ENCODE measurements at places on chromosomes 5 and 9.

DNA sequence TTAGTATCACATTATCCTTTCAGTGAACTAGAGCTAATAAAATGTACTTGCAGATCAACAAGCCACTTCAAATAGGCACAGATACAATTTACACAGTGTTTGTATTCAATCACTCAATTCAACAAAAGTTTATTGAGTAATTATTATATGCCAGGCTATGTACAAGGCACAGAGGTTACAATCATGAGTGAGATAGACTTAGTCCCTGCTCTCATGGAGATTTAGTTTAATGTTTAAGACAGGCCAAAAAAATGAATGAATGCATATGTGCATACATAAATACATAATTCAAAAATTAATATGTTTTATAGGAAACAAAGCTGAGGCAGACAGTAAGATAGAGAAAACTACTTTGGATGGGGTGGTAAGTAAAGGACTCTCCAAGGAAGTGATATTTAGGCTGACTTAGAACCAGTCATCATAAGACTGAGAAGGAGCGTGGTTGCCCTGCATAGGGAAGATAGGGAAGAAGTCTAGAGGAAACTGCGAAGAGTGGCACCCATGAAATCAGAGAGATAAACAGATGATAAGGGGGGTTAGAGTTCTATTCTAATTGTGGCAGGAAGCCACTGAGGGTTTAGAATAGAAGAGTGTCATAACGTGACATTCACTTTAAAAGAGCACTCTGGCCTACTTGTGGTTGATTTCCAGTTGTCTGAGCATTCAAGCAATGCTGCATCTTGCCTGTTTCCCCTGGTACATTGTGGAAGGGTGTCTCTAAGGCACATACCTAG, 49.7 kb upstream of the GRAMD2B start:
- H3K36me3 ChIP-seq = no peaks in the 10 kb centered on the region
- no peak overlapping the region for H3K4me3 ChIP-seq
- no peaks in the 10 kb centered on the region for H3K4me1 ChIP-seq
- no peak overlapping the region for H3K27ac ChIP-seq
- DNase-seq = no peak
- no peaks in the 10 kb centered on the region for H3K27me3 ChIP-seq

GRCh38 chr5:2749514-2750025, 1.9 kb downstream of the IRX2 start:
- no peaks in the 10 kb centered on the region for H3K36me3 ChIP-seq
- H3K27me3 ChIP-seq = peaks cover 35% of the 10 kb centered on the region
- no peak for DNase-seq
- no peak overlapping the region for H3K27ac ChIP-seq

DNA sequence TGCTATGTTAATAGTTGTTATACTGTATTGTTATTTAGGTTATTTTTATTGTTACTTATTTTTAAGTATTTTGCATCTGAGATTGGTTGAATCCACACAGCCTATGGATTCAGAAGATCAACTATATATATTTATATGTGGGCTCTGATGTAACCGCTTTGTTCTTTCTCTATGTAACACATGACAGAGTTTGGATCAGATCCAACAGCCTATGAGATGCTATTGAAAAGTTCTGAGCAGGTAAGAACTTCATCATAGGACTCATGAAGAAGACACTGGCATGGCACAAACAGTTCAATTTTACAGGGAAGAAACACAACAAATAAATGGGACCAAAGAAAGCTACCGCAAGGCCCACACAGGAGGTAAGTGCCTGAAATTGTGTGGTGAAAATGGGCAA, 93.4 kb downstream of the GNAQ start:
- no peak for DNase-seq
- peaks cover 4% of the 10 kb centered on the region for H3K4me1 ChIP-seq
- no peak overlapping the region for H3K27ac ChIP-seq
- no peak overlapping the region for H3K4me3 ChIP-seq
- H3K27me3 ChIP-seq = no peaks in the 10 kb centered on the region
- no peaks in the 10 kb centered on the region for H3K36me3 ChIP-seq

GRCh38 chr5:80368661-80369480, 39.0 kb upstream of the ZFYVE16 start:
- no peak for DNase-seq
- no peaks in the 10 kb centered on the region for H3K27me3 ChIP-seq
- no peaks in the 10 kb centered on the region for H3K36me3 ChIP-seq
- no peak overlapping the region for H3K4me3 ChIP-seq
- H3K27ac ChIP-seq = no peak overlapping the region

DNA sequence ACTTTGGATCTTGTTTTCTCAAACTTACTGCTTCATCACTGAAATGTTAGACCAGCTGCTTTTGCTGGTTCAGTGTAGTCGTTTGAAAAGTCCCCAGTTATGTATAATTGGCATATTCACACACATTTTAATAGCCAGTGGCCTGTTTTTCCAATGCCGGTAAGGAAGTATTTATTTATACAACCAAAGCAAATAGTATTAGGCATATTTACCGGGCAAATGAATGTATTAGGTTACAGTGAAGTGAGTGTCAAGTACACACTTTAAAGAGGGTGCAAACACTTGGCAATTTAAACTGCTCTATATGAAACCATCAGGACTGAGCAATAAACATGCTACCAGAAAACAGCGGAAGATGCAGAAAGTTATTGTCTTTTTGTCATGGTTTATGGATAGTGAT, 242.9 kb downstream of the MCTP1 start:
- H3K27ac ChIP-seq = no peak overlapping the region
- no peak overlapping the region for H3K4me3 ChIP-seq
- no peaks in the 10 kb centered on the region for H3K27me3 ChIP-seq
- DNase-seq = no peak
- no peaks in the 10 kb centered on the region for H3K36me3 ChIP-seq

DNA sequence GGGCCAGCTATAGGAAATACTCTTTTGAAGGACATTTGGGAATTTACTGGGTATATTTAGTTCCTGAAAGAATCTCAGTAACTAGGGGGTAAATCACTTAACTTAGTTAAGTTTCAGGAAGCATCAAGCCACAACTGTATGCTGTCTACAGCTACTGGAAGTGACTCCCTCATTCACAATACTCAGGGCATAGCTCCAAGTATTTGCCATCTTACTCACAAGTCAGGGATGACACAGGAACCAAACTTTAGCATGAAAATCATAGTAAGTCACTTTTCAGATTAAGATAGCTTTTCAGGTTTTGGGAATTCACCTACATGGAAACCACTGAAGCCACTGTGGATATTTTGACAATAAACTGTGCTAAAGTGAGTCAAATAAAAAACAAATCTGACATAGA, 242.4 kb upstream of the ATP10B start:
- H3K27me3 ChIP-seq = no peaks in the 10 kb centered on the region
- no peak for DNase-seq
- no peaks in the 10 kb centered on the region for H3K4me1 ChIP-seq

DNA sequence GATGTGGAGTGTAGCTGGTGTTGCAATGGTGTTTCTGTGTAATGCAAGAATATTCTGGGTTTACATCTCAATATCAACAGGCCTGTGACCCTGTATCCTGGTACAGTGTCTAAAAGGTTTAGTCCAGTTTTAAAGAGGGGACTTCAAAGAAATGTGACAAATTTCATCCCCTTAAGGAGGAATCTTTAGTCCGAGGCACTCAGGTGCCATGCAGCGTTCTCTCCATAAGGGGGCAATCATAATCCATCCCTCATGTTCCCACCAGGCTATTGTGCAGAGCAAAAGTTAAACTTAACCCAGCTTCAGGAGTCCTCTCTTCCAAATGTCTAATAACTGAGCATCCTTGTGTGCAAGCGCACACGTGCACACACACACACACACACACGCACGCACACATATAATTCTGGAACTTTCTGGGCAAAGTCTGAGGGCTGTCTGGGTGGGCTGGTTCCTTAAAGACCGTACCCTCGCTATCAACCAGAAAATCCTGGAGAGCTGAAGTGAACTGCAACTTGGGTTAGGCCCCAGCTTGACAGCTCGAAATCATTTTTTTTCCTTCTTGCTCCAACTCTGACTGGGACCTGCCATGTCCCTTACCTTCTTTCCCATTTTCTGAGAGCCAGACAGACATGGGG, 46.0 kb downstream of the CRB2 start:
- H3K4me3 ChIP-seq = no peak overlapping the region
- H3K27ac ChIP-seq = no peak overlapping the region
- no peaks in the 10 kb centered on the region for H3K27me3 ChIP-seq
- no peaks in the 10 kb centered on the region for H3K36me3 ChIP-seq
- H3K4me1 ChIP-seq = no peaks in the 10 kb centered on the region
- no peak for DNase-seq

DNA sequence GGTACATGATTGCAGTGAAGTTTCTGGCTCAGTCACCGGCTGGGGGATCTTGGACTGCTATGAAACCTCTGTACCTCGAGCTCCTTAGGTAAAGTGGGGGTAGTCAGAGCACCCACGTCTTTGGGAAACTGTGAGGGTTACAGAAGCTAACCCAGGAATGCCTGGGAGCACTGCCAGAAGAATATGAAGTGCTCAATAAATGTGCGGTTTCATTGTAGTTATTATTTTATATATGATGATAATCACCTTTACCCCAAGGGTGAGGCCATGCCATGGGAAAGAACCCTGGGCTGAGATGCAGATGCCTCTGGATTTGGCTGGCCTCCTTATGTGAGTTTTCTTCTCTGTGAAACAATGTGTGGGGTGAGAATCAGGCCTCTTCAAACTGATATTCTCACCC, 3.7 kb downstream of the NPR3 start:
- H3K27me3 ChIP-seq = no peaks in the 10 kb centered on the region
- H3K27ac ChIP-seq = no peak overlapping the region
- H3K4me3 ChIP-seq = peak overlapping the region; percentile 80

- no peak for DNase-seq
- H3K27ac ChIP-seq = no peak overlapping the region
- H3K4me3 ChIP-seq = no peak overlapping the region
- no peaks in the 10 kb centered on the region for H3K27me3 ChIP-seq
These were observed 90.5 kb upstream of the TNC start for GRCh38 chr9:115208501-115208900.

- no peaks in the 10 kb centered on the region for H3K36me3 ChIP-seq
- DNase-seq = no peak
- no peaks in the 10 kb centered on the region for H3K27me3 ChIP-seq
- no peaks in the 10 kb centered on the region for H3K4me1 ChIP-seq
- peak overlapping the region; percentile 21 for H3K27ac ChIP-seq
These were observed 26.6 kb downstream of the DPYSL3 start for GRCh38 chr5:147483188-147483790.

All from psoas muscle (tissue), 8 donors.